Stimulated activated CD8-positive, alpha-beta memory T cell treated with anti-CD3 and anti-CD28 coated beads, Interleukin-15, amount 100 ng/mL, for 1 hour (primary cell): ENCODE measurements at places on chromosomes 2 and 18.

DNA sequence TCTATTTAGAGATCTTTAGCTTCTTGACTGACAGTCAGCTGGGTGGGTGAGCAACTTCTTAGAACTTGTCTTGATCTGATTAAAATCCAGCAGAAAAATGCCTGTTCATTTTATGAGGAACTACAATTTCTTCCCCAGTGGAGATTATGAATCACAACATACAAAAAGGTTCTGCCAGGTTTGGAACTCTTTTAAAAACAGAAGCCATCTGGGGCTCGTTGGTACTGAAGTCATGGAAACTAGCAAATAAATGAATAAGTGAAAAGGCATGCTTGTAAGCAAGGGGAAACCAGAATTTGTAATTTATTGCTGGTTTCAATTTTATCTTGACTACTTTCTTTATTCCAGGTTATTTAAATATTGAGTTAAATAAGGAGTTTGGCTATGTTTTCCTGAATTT is 767.4 kb downstream of the MBD2 start:
- DNase-seq, result no peak

- no peak for DNase-seq
These were observed 86.9 kb upstream of the LMAN1 start for GRCh38 chr18:59446012-59446411.

GRCh38 chr18:78778651-78779050 is 201.0 kb upstream of the SALL3 start:
- no peak for DNase-seq

- DNase-seq, result no peak
These were observed 59.4 kb downstream of the ADAM23 start for GRCh38 chr2:206502729-206503128.

- no peak for DNase-seq
These were observed 113.8 kb upstream of the NRXN1 start for GRCh38 chr2:51145761-51146160.

DNA sequence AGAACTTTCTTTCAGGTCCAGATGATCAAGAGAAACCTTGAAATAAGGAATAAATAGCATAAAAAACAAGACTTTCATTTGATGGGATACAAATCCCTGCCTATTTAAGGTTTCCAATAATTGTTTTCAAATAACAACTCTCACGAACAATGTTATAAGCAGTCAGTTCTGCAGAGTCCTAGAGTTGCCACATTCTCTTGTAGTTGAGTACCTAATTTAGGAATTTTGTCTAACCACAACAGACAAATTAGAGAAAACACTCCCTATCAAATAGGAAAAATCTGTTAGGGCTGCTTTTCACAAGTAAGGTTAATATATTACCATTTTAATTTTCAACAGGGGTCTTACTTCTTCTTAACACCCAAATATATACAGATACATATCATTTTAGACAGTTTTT is 130.1 kb upstream of the CDH20 start:
- no peak for DNase-seq

GRCh38 chr18:13163167-13163927 is 55.2 kb upstream of the LDLRAD4 start:
- DNase-seq, result no peak

DNA sequence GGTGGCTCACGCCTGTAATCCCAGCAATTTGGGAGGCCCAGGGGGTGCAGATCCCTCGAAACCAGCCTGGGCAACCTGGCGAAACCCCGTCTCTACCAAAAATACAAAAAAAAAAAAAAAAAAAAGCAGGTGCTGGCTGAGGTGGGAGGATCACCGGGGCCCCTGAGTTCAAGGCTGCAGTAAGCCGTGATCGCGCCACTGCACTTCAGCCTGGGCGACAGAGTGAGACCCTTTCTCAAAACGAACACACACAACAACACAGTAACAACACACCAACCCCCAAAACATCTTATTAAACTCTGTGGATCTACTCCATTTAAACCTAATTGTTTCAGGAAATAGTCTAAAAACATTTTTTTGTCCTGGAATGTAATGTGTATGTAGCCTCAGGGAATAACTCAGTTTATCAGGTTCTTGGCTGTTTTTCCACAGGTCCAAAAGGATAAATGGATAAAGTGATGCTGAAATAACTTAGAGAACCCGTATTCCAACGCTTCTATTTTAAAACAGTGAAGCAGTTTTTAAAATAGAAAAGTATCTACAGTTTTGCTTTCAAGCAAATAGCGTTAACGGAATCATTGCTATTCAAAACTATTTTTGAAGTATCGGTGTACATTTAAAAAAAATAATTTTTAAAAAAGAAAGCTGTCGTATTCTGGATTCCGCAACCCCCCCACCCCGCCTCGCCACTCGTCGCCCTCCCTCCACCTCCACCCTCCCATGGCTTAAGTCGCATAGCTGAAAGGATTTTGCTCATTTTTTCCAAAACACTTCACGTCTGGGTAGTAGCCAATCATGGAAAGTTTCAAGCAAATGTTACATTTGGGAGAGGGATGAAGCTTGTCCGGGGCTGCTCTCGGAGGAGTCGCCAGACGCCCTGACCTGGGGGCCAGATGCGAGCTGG is 895 bp upstream of the GLS start:
- DNase-seq, result peak; percentile 27

DNA sequence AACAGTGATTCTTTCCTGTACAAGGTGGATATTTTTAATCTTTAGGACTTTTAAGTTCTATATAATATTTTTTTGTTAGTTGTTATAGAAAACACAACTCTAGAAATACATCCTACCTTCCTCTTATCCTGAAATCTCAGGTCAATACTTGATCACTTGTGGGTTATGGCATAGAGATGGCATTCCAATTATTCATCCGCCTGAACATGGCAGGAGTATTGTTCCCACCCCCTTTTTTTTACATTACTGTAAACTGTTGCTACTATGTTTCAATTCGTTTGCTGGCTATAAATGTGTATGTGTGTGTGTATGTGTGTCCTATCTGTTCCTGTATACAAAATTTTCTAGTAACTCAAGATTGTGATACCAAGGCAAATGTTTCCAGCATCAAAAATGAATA is 43.3 kb upstream of the FN1 start:
- DNase-seq, result no peak

GRCh38 chr2:86646865-86647264 is 23.2 kb upstream of the RNF103 start:
- no peak for DNase-seq

- no peak for DNase-seq
These were observed 138.6 kb upstream of the FHL2 start for GRCh38 chr2:105537466-105537865.

DNA sequence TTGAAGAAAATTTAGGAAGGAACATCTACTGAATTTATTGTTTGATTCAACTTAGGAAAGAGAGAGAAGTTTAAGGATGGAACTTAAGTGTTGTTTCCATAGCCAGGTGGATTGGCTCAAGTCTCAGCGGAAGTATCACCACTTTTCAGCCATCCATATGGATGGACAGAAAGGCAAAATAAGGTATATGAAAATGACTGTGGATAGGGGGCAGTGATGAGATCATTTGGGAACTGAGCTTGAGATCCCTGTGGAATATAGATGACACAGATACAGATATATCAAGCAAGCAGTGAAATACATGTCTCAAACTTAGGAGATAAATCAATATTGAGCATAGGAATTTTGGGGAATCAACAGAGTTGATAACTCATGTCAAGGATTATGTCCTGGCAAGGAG is 1462.7 kb upstream of the NXPH2 start:
- DNase-seq, result no peak

DNA sequence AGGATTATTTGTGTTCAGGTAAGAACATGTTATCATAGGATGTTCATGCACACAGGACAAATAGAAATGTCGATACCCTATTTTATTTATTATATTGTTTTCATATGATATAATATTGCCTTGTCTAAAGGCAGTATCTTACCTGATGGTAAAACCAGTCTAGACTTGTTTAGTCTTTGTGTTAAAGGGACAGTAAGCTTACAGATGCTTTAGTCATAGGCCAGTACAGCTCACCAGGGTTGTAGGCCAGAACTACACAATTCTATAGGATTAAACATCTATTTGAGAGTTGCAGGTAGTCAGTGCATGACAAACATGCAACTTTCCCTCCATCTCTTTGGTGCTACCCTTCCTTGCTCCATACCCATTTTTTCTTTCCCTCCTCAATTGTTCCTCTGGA is 158.5 kb downstream of the GALNT3 start:
- no peak for DNase-seq

DNA sequence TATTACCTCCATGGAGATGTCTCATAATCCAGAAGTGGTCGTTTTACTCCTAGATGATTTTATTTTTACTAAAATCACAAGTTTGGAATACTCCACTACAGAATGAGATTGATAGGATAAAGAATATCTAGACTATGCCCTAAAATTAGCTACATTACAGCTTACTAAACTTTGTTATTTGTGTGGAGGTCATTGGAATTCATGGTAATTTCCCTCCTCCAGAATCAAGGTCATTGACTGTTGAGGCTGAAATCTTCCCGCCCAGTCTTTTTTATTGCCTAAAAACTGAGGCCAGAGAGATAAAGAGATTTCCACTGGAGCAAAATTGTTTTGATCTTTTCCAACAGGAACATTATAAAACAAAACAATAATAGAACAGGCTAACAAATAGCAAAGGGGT is 35.0 kb downstream of the ITGB6 start:
- DNase-seq, result no peak

DNA sequence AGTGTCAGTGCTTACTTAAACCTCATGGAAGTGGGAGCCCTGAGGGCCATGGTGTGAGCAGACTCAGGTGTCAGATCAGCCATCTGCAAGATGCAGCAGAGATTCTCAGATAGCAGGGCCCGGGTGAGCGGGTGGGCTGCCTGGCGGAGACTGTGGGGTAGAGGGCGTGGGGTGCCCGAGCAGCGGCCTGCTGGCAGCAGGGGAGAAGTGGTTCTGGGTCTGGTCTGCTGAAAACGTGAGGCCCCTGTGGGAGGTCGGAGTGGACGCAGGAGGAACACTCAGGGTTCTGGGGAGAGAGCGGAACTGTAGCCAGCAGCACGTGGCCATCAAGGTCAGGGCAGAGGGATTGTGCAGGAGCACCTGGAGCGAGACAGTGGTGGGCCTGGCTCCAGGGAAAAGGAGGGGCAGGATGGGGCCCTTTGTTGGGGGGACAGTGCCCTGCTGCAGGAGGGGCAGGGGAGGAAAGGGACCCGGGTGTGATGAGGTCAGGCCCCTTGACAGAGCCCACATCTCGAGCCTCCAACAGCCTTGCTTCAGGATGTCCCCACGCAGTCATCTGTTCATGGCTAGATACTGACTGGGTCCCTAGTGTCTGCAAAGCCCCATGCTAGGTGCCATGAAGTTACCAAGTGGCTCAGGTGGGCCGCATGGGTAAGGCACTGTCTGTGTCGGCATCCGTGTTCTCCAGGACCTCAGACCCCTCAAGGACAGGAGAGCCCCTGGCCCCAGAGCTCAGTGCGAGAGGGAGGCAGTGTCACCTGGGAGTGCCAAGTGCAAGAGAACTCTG is 2.7 kb upstream of the ESPNL start:
- no peak for DNase-seq

- DNase-seq, result no peak
These were observed 209.4 kb upstream of the SP5 start for GRCh38 chr2:170505631-170506275.

DNA sequence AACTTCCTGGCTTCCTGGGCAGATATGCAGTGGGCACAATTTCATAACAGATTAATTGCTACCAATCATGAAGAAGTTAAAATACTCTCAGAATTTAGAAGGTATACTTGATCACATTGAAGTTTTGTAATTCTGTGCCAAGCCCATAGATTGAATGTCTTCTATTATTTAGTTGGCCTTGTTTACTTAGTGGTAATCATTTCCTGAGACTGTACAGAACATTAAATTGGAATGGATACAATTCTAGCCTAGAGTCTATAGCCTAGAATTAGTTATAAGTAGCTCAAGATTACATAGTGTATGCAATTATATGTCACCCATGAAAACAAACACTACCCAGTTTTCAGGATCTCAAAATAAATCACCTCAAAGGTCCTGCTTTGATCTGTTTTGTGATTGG is 615.8 kb downstream of the XIRP2 start:
- no peak for DNase-seq

GRCh38 chr18:73785300-73785699 is 362.3 kb downstream of the FBXO15 start:
- DNase-seq, result no peak

DNA sequence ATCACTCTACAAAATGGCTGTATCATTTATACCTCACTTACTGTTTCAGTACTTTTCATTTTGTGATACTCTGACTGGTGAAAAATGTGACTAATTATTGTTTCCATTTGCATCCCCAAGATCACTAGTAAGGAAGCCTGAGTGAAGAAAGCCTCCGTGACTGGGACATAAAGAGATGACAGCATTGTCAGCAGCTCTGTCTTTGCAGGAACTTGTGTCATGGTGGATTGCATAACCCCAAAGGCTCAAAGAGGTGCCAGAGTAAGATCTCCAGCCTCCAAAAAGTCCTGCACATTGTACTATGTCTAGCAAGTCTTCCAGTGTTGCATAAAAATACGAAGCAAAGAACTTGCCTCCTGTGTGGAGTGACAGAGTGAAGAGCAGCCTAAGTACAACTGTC is 187.5 kb upstream of the CRIM1 start:
- no peak for DNase-seq

- DNase-seq, result no peak
These were observed 59.4 kb downstream of the ALPK2 start for GRCh38 chr18:58569490-58569911.

- DNase-seq, result no peak
These were observed 16.8 kb upstream of the LPIN1 start for GRCh38 chr2:11729362-11730212.

DNA sequence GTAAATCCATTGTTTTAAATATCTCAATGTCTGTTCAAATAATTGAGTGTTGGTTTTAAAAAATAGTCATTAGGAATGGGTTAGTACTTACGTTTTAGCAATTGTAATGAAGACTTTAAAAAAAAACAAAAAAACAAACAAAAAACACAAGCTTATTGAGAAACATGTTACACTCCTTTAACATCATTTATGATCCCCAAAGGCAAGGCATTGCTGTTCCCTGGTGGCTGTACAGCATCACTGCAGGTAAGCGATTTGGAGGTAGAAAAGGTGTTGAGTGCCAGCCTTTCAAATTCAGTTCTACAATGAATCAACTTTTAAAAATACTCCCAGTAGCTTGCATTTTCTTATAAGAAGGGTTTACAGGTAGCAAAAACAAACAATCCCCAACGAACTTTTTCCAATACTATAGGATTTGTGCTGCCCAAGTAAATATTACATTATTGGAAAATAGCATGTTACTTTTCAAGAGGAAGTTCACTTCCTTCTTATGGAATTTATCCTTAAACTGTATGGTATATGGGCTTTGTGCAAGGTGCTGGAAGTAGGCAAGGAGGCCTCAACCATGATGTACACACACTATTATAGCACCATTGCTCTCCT is 27.5 kb downstream of the CNRIP1 start:
- DNase-seq, result no peak
